Fibroblast of skin of right biceps (primary cell): ENCODE measurements at places on chromosomes 12 and 14.
A peak's percentile ranks its signal among the peaks of the same experiment; 100 is the strongest.

- DNase-seq: no peak
These were observed 6.8 kb downstream of the SRSF5 start for GRCh38 chr14:69773571-69774276.

DNA sequence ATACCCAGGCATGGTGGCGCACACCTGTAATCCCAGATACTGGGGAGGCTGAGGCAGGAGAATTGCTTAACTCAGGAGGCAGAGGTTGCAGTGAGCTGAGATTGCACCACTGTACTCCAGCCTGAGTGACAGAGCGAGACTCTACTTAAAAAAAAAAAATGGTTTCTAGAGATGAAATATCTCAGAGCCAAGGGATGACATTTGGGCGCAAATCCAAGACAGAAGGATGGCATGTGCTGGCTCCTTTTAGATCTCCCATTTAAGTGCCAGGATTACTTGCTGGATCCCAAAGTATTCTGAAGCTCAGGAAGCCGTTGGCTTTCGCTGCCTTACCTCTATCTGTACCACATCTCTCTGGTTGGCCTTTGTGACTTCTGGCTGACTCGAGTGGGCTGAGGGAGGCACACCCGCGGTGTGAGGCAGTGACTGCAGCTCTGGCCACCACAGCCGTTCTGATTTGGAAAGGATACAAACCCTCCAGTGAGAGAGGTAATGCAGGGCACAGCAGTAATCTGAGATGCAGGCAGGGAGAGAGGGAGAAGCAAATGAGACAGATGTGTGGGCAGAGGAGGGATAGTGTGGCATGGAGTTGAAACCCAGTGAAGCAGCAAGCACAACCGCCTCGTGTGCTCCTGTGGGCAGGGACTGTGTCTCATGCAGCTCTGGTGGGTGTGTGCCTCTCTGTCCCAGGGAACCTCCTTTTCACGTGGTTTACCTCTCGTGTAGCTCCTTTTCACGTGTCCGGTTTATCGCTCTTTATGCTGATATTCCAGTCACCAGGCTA, 4.9 kb downstream of the B4GALNT3 start:
- no peak for DNase-seq

DNA sequence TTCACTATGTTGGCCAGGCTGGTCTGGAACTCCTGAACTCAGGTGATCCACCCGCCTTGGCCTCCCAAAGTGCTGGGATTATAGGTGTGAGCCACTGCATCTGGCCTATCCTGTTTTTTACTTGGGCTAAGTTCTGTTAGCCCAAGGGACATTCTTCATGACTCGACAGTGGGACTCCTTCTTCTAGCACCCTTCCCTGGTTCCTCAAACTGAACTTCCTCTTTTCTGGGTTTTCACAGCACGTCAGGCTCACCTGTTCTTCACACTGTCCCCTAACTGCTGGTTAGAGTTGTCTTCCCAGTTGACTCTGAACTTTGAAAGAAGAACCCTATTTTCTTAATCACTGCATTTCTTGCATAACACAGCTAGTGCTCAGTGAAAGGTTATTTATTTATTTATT, 22.5 kb downstream of the CABP1 start:
- no peak for DNase-seq

- no peak for DNase-seq
These were observed 39.5 kb upstream of the DACT1 start for GRCh38 chr14:58598028-58598803.

DNA sequence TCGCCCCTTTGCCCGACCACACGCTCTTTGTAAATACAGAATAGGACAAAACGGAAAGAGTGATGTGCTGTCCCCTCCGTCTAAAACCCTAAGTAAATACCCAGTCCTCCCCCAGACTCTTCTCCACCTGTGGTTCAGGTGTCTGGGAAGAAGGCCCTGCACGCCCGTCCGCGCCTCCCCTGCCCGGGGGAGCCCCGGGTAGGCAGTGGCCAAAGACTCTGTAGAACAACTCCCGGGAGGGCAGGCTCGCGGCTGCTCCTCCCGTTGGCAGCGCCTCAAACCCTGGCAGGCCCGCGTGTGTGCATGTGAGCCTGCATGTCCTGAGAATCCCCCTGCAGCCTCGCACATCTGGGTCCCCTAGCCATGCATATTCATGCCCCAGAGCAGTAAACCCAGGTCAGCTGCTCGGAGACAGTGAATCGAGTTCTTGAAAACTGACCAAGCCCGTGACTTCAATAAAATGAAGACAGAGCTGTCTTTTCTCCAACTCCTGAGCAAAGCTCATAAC, 165.8 kb downstream of the MON2 start:
- peak; percentile 39 for DNase-seq

- peak; percentile 82 for DNase-seq
These were observed 62.5 kb upstream of the DUSP6 start for GRCh38 chr12:89414851-89415250.

DNA sequence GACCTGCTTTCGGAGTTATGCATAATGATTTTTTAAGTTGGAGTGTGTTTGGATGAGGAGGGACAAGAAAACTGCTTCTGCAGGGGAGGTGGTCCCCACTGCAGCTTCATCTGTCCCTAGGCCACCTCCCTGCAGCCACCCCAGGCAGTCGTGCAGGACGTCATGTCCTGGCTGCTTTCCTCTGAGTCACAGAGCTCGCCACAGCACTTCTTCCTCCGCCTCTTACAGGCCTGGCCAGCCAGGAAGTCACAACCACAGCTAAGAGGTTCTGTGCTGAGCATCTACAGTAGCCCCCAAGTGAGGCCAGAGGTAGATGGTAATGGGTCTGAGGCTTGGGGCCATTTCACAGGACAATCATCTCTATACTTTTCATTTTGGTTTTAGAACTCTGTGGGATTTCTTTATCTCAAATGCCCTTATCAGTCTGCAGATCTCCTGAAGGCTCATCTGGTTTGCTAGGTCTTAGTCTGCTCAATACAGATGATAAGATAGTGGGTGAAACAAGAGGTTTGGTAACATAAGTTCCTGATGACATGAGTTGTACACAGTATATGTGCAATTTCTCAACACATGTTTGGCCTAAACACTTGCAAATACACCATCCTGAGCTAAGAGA, 106.4 kb downstream of the ARF6 start:
- DNase-seq: peak; percentile 92

GRCh38 chr12:47747126-47747525, 11.6 kb downstream of the RAPGEF3 start:
- no peak for DNase-seq

DNA sequence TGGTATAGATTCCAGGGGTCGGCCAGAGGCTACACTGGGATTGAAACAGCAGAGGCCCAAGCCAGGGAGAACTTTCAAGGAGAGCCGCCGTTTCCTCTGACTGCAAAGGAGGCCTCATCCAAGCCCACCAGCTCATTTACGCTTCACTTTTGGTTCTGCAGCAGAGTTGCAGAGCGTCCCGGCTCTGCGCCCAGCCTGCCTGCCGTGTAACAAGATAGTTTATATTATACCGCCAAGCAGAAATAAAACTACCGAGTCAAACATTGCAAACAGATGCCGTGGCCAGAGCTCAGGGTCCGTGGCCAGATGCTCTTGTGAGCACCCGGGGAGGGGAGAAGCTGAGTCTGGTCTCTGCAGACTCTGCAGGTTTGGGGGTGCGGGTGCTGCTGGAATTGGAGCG, 60.7 kb upstream of the TBX3 start:
- DNase-seq: peak; percentile 43

- no peak for DNase-seq
These were observed 1.2 kb downstream of the CIROP start for GRCh38 chr14:23103581-23103980.

GRCh38 chr14:106610691-106611090, 1084.3 kb downstream of the TMEM121 start:
- no peak for DNase-seq

GRCh38 chr12:56308714-56309113, 7.1 kb downstream of the CNPY2 start:
- DNase-seq: no peak

- DNase-seq: no peak
These were observed 35.8 kb downstream of the IL31 start for GRCh38 chr12:122138181-122138580.

DNA sequence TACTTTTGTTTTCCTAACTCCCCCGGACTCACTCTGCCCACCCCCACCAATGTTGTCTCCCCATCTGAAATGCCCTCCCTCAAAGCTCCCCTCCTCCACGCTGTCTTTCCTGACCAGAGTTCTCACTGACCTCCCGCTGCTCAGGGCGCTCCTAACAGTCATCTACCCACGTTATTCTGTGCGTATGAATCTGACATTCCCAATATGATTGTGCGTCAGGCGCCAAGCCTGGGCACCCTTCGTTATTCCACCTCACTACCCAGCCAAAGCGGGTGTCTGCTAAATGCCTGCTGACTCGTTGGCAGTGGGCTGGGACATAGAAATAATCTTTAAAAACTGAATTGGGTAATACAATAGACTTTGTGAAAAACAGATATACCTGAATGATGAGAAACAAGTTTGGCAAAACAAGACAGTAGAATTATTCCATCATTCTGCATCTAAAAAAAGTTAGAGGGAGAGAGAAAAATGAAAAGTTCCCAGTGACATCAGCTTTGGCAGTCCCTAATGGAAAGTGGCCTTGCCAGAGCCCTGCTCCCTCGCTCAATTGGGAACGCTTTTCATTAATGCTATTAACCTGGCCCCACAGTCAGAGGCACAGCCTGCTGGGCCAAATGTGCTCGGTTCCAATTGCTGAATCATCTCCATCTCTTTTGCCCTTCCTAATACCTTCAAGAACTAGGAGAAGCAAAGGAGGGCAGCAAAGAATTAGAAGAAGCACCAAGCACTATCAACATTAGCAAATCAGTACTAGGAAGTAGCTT, 74.0 kb upstream of the PLXNC1 start:
- DNase-seq: peak; percentile 24

- no peak for DNase-seq
These were observed 113.0 kb downstream of the KIF21A start for GRCh38 chr12:39329876-39330275.

DNA sequence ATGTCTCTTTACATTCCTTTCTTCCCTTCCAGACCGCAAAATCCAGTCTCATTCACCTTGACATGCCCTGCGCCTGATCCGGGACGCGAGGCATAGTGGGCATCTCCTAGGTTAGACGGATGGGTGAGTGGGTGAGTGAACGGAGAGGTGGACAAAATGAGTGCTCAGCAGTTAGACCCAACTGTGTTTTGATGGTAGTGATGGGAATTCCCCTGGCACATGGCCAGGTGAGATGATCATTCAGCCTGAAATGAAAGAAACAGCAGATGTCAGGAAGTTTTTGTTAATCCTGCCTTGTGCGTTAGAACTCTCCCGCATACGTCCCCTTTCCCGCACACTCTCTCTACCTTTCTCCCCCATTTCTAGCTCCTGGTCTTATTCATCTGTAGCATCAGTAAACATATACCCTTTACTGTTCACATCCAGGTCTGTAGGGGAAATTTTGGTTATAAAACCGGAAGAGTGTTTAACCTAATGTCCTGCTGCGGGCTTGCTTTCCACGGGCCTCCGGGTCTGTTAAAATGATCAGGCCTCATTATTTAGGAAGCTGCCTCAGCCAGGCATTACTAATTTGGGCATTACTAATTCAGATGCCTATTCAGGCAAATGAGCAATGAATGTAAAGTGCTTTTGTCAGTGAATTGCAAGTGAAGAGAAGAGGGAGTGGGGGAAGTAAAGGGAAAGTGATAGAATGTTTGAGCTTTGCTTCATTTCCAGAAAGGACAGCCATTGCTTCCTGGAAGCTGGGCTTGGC, 172.8 kb downstream of the ETV6 start:
- peak; percentile 69 for DNase-seq

- no peak for DNase-seq
These were observed 2.3 kb downstream of the ACRBP start for GRCh38 chr12:6644903-6645302.

DNA sequence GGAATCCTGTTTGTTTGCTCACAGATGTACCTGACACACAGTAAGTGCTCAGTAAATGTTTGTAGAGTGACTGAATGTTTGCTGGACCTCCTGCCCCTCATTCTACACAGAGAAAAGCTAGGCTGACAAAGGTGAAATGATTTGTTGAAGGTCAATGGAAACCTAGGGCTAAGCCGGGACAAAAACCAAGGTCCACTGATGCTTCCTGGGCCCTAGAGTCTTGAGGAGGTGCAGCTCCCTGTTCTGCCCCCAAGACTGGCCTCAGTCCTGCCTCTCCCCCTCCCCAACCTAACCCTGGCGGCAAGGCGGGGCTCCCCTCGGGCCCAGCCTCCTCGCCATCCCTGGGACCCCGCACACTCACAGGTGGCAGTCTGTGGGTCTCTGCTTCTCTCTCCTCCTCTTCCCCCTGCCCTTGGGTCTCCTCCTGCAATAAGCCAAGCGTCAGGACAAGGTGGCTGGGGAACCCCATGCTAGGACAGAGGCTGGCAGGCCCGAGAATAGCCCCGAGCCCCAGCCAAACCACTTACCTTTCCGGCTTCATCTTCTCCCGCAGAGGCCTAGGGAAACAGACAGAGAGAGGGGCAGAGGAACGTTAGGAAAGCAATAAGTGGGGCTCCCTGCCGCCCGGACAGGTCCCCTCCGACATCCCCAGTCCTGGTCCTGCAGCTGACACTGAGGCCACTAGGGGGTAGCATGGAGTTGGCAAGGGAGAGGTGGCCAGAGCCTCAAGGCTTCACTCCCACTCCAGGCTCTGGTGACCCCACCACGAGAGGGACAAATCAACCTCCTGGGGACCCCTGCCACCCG, 9.3 kb downstream of the PGF start:
- DNase-seq: peak; percentile 58

DNA sequence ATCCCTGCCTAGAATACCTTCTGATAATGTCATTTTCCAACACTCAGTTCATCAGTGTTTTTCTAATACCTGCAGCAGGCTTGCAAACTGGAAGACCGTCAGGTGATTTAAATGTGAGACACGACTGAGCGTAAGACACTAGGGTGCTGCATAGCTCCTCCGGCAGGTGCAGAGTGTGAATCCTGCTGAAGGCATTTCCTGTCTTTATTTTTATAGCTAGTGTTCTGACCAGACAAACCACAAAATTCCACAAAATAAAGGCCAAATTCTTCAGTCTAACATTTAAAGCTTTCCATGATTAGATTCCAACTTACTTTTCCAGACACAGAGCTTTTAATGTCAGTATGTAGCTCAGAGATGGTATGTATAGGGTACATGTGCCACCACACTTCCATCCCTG, 70.7 kb downstream of the BBS10 start:
- DNase-seq: peak; percentile 88
